ENCODE measurements at places on chromosomes 5 and 9.

DNA sequence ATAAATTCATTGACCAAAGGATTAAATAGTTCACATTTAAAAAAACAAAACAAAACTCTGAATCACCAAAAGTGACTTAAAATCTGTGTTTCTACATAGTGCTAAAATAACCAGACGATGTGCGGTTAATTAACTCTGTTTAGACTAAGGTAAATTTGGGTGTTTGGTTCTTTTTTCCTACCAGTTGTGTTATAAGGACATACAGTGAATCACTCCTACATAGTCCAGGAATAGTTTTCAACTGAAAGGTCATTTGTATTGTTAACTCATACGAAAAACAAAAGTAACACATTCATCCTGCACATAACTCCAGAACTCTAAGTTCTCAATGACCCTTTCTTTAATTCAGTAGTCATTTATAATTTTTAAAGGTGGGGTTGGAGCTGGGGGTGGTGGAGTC, 203.7 kb downstream of the GLIS3 start:
- no peak for DNase-seq

- DNase-seq: no peak
These were observed 3.6 kb upstream of the DPH7 start for GRCh38 chr9:137582286-137582860.

GRCh38 chr5:79143684-79144379, 32.2 kb downstream of the BHMT start:
- DNase-seq: no peak

- DNase-seq: no peak
These were observed 12.3 kb downstream of the SUSD1 start for GRCh38 chr9:112162621-112163413.

DNA sequence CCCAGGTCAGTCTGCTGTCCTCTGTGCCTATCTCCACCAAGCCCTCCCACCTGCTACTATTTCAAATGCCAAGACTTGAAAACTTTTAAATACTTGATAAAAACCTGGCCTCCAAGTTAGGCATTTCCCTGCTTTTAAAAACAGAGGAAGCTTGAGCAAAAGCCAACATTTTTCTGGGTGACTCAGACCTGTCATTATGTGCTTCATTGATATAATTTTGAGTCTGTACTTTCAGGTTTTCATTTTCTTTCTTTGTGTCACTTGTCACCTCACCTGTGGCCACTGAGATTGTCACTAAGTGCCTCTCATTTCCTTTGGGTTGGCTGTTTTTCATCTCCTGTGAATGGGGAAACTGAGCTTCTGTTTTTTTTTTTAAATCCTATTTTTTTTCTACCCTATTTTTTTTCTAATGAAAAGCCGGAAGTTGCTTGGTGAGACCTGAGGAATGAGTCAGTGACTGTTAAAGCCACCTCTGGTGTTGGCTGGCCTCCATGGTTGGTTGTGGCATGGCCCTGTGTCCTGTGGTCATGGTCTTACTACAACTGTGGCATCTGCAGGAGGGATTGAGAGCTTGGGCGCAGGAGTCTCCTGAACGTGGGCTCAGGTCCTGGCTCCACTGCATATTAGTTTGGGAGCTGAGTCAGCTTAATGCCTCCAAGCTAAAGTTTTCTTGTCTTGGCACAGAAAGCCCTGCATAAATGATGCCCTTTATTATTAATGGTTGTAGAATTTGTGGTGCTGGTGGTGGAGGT, 56.7 kb downstream of the ARHGAP26 start:
- no peak for DNase-seq

- no peak for DNase-seq
These were observed 60.7 kb downstream of the NSD1 start for GRCh38 chr5:177194268-177194667.

- DNase-seq: no peak
These were observed 38.7 kb downstream of the F2R start for GRCh38 chr5:76754668-76755078.

DNA sequence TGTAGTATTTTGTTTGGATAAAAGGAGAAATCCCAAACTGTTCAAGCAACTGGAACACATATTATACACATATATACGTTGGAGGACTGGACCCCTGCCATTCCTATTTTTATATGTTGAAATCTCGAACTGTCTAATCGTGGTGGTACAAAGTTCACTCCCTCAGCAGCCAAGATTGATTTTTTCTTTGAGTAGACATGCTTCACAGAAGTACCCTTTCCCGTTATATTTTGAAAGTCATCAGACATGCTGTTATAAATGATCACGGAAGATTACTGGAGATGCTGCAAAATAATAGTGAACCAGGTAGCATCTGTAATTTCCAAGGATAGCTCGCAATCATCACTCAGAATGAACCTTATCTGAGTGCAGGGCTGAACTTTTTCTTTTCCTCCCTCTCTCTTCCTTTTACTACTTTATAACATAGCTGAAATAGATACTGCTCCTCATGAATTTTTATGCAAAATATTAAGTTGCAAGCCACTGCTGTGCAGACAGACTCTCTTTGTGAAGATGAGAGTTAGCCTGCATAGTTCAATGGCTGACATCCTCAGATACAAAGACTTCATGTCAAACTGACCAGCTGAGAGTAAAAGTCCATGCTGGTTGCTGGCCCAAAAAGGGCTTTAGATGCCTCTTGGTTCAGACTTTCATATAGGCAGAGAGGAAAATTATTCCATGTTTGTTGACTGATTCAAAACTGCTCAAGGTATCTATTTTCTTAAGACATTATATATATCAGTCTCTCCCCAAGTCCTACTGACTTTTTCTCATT, 451.9 kb downstream of the TMEM38B start:
- no peak for DNase-seq

DNA sequence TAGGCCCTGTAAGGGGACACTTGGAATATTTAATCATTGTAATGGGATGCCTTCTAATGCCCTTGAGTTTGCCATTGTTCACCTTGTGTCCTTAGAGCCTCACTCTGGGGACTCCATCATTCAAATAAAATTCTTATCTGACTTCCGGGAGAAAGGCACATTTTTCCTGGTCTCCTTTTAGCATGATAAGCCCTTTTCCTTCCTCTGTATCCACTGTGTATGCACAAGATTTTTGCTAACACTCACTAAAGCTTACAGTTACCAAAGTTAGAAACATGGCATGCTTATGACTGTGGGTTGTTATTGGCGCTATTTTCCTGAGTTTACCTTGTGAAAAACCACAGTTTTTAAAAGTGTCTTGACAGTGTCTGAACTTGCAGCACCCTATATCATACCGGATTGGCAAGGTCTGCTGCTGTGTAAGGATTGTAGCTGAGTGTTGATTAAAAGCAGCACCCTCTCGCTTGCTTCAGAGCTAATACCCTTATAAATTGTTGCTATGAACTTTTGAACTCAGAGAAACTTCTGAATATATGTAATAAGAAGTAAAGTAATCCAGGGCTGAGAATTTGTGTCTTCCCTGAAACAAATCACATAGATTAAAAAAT, 46.4 kb downstream of the SNCAIP start:
- DNase-seq: no peak
